ENCODE measurements at places on chromosomes 3 and 15.

DNA sequence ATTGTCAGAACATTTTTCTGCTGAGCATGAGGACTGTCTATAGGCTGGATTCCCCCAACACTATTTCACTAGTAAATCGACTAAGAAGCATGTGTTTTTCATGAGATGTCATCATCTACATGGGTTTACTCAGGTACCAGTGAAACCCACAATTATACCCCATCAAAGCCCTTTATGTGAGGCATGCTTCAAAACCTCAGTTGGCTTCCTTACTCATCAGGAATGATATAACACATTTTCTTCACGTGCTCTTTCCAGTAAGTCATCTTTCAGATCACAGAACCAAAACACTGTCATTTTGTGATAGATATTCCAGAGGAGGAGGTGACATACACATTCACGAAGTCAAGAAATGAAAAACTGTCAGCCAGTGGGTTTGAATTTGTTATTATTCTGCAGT is 116.5 kb downstream of the ANO10 start:
- DNase-seq: no peak

GRCh38 chr3:48441940-48442339 is 1.9 kb downstream of the TMA7 start:
- DNase-seq: no peak

DNA sequence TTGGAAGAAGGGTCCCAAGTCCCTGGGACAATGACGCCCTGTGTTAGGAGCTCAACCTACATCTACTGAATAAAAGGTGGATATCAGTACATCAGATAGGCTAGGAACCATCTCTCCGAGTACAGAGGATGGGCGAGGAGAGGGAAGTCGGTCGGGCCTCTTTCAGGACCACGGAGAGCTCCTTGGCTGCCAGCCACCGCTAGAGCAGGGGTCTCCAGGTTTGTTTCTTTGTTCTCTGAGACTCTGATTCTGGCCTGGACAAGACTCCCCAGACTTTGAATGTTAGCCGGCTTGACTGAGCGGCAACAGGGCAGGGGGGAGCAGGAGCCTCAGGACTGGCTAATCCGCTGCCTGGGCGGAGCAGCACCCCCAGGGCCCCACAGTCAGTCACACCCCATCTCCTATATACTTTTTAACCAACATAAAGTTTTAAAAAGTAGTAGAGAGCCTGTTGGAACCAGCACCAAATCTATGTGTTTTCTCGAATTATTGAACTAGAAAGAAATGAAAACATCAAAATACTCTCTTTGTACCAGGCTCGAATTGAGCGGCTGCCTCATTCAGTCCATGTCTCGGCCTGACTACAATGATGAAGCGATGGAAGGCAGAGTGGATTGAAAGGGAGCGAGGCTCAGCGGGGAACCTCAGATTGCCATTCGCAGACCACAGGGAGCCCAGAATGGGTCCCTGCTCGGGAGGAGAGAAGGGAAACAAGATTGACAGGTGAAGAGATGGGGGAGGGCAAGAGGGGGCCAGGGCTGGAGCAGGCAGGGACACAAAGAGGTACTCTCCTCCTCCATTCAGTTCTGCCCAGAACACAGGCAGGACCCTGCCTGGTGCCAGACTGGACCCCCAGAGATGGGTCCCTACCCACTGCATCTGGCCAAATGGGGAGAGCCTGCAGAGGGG is 131.6 kb downstream of the TPRA1 start:
- DNase-seq: no peak

GRCh38 chr15:58062983-58063382 is 2.5 kb downstream of the ALDH1A2 start:
- no peak for DNase-seq
